Suprapubic skin (tissue), 4 donors: ENCODE measurements at places on chromosomes 6 and 20. TPM values are rescaled to one million over a fixed set of nuclear protein-coding genes. Genes with fewer than 3 reads are reported as not detected.

- peak; percentile 67 for DNase-seq
Observed at GRCh38 chr20:61052776-61053442, 199.2 kb upstream of the CDH4 start.

DNA sequence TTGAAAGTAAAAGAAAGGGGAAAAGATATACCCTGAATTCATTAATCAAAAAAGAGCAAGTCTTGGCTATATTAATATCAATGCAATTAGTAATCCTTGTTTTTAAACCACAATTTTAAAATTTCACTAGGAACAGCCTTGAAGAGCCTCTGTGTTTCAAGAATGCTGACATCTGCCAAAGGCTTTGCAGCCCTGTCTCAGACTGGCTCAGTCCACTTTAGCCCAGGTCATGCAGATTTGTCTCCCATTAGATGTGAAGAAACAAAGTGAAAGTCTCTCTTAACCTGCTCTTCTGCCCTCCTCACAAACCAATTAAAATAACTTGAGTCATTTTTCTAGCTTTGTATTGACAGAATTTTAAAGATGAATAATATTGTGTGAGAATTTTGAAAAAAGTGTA is 102.7 kb upstream of the CARMIL1 start:
- no peak for DNase-seq

DNA sequence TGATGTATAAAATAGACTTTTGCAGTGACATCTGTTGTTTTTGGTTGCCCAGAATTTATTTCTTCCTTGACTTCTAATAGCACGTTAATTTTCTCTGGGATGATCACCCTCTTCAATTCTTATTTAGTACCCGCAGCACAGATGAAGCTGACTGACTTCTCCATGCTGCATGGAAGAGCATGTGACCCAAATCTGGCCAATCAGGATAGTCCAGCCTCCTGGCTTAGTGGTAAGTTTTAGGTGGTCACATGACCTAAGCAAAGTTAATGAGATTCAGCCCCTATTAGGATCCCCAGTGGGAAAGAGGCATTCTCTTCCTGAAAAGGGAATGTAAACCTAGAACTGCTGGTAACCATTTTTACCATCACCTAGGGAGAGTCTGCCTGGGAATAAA is 13.8 kb upstream of the SIRT5 start:
- DNase-seq, result no peak

DNA sequence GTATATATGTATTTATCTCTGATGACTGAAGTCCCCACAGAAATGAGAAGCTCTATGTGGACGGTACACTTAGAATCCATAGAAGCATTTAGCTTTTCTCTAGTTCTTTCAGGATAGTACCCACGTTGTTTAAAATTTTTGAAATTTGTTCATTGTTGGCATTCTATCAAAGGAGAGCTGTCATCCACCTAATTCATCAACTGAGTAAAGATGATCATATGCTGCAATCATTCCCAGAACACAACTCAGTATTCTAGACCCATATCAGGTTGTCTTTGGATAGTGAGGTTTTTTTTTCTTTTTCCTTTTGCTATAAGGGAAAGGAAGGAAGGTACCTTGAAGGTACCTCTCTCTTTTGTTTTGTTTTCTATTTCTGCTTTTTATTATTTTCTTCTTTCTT is 9.3 kb downstream of the SERAC1 start:
- no peak for DNase-seq

The PTGIS gene
- 5.4 TPM for total RNA-seq

The HRH3 gene
- not detected for total RNA-seq

The SLC17A2 gene
- not detected for total RNA-seq
